ENCODE measurements at places on chromosomes 11 and 22.

DNA sequence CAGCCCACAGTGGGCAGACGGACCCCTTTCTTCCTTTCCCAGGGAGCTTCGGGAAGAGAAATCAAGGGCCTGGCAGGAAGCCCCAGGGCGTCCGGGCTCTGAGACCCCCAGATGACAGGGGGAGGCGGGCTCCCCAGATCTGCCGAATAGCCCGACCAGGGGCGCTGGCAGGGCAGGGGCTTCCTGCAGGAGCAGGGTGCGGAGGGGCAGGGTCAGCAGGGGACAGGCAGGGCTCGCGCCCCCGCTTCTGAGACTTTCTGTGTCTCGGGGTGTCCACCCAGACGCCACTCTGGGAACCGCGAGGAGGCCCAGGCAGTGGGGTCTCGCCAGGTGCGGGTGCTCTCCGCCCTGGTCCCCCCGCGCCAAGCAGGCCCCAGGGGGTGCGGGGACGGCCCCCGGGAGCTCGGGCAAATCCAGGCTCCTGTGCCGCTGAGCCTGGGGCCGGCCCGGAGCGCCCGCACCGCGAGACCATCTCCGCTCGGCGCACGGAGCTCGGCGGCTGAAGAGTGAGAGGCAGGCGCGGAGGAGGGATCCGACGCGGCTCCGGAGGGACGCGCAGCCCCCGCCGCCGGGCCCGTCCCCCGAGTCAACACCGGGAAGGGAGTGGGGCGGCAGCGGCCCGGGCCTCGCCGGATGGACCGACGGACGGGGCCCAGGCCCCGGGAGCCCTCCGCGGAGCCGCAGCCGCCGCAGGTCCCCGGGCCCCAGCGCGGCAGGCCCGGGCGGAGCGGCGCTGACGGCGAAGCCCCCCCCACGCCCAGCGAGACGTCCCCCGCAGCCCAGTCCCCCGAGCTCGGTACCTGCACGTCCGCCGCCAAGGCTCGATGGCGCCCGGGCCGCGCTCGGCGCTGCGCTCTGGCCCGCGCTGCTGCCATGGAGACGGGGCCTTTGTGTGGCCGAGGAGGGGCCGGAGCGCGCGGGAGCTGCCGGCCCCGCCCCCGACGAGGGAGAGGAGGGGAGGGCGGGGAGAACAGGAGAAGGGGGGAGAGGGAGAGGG lies at the start of gene PLXNB2:
PLXNB2 (minus strand) TSS at position 894 of the 997 bp plus-strand sequence. CDS start 17,062 bp downstream, outside the sequence.
- DNase-seq = peak; percentile 83

DNA sequence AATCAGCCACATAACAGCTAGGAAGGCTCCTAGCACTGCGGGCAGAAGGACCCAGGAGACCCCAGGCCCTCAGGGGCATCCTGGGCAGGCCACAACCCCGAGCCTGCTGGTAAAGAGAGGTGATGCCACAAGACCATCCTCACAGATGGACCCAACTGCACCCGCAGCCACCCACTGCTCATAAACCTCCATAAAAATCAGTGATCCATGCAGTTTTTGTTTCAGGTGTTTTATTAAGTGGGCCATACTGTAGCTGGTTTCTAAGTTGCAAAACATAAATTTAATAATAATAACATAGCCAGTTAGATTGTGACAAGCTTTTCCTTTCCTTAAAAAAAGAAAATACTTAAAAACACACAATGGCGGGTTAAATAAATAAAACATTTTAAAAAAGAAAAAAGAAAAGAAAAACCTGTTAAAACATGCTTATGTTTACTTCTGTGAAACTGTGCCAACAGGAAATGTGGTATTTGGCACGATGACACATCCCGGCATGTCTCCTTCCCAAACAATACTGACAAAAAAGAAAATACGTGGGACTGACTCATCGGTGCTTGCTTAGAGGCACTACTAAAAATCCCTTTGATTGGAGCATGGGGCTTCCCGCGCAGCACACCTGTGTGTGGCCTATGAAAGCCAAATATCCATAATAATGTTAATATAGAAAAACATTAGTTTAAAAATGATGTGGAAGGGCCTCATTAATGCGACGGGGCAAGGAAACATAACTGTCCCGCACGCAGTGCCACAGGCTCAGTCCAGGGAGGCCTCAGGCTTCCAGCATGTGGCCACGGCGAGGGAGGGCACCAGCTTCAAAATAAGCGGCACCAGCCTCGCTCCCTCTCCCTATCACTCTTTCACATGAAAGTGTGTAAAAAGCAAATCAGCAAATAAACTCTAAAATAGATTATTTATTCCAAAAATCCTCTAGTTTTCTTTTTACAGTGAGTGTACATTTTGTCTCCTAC lies 47.5 kb upstream of the SCUBE2 start:
- peak; percentile 39 for DNase-seq

GRCh38 chr11:76605338-76606074 lies 65.0 kb downstream of the LRRC32 start:
- peak; percentile 47 for DNase-seq

- no peak for DNase-seq
These were observed 133.8 kb downstream of the SPATA19 start for GRCh38 chr11:133711545-133711944.

DNA sequence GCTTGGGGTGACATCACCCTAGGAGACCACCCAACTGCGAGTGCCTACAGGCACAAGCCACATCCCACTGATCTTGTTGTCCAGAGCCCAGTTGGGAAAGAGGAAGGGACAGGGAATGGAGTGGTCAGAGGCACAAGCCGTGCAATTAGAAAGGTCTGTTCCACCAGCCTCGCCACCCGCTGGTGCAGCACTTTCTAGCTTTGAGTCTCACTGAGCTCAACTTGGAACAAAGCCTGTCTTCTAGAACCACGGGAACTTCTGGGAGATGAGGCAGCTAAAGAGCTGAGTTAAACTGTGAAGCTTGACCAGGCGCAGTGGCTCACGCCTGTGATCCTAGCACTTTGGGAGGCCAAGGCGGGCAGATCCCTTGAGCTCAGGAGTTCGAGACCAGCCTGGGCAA lies 29.3 kb downstream of the TPBGL start:
- DNase-seq = no peak

DNA sequence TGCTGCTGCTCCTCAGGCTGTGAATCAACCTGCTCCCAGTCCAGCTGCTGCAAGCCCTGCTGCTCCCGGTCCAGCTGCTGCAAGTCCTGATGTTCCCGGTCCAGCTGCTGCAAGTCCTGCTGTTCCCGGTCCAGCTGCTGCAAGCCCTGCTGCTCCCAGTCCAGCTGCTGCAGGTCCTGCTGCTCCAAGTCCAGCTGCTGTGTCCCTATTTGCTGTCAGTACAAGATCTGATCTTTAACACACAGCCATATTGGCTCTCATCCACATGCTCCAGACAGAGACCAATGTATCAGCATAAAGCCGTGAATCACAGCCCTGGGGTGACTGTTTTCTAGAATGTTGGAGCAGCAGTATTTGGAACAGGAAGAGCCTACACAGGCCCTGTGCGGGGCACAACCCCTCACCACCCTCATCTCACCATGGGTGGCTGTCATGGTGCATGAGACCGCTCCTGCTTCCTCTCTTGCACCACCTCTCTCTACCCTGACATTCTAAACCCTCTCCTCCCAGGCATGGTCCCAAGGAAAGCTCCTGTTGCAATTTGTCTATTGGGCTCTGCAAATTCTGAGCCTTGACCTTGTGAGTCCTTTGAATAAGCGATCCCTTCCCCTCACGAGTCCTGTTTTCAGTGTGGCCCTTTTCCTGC lies 3.5 kb downstream of the KRTAP5-10 start:
- DNase-seq = peak; percentile 43

GRCh38 chr22:41264408-41264941 lies 21.5 kb downstream of the RANGAP1 start:
- DNase-seq = peak; percentile 68

DNA sequence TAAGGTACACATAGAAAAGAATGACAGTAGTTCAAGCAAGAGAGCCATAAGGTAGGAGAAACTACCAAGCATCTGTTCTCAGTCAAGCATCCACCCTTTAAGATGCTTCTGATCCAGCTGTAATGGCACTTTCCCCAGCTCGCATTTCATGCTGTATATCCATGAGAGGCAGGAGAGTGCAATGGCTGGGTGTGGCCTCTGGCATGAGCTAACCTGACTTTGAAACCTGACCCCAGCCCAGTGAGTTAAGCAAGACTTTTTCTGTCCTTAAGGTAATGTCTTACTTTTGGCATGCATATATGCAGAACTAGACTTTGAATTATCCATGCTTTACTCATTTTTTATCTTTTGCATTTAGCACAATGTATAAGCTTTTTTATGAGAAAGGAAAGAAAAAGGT lies 79.8 kb upstream of the CNTN5 start:
- no peak for DNase-seq

GRCh38 chr22:43823353-43823908 lies 11.3 kb upstream of the EFCAB6 start:
- peak; percentile 11 for DNase-seq

DNA sequence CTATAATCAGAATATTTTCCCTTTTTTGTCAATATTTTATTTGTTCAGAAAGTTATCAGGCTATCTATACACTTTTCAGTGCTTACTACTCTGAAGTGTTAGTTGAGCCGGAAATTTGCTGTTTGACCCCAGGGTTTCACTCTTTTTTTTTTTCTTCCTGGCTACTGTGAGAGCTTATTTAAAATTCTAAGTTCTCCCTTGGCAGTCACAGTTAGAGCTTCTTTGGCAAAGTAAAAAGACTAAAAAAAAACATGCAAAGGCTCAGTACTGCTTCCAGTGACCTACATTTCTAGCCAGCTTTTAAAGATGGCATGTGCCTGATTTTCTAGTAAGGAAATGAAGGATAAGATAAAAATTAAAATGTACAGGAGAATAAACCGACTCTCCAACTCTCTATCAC lies 48.4 kb downstream of the ELP4 start:
- DNase-seq = no peak

DNA sequence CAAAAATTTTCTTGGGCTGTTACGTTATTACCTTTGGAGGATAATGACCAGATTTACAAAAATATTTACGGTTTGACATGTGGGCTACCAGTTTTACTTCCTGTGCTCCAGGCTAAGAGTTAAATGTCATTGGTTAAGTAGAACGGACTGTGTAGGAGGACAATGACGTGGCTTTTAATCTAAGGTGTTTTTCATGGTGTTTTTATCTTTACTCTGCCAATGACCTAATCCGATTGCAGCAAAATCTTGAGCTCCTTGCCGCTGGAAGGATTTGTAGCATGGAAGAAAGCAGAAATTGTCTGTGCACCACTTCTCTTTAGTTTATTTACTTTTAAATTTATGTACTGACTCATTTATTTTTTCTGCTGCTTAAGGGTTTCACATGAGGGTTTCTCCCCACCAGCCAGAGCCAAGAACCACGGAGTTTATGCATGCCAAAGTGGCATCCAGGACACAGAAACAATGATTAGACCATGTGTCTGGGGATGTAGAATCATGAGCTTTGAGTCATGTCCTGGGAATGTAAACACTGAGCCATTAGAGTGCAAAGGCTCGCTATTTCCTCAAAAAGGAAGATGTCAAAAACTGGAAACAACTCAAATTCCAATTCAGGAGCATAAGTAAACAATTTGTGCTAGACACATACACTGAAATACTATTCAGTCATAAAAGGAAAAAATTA lies 1.9 kb upstream of the CARD16 start:
- peak; percentile 17 for DNase-seq

DNA sequence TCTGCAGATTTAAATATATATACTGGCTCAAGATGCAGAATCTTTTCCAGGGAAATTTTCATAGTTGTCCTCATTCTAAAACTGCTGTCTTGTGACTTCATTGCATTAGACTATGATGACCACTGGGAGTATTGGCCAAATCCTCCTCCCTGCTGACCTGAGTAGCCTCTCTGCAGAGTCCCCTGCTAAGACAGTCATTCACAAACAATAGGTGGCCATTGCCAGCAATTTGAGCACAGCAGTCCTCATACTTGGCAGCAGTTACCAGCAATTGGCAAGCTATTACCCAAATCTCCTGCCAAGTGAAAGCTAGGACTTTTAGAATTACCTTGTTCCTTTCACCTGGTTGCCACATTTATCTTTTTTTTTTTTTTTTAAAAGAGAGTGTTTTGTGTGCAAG lies 325.8 kb downstream of the FAT3 start:
- DNase-seq = no peak

DNA sequence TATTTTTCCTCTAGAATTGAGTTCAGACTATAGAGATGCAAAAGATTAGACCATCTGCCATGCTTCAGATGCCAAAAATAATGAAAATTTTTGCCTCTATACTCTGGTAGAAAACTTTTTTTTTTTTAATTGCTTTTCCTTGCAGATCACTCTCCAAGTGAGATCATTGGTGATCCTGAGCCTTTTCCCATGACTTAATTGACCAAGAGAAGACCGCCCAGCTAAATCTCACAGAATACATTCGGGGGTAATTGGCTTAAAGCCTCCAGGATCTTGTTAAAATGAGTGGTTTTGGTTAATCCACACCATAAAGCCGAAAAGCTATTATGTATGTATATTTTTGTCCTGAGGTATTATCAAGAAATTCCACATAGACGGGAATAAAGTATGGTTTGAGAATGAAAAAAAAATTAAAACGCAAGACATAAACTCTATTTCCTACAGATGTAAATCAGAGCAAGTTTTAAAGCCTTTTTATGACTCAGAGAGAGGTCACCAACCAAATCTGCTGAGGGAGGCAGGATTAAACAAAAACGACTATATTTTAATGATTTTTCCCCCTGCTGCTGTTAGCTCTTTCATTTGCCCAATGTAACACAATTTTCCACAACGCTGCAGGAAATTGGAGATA lies 64.0 kb downstream of the PARVA start:
- no peak for DNase-seq

- no peak for DNase-seq
These were observed 23.5 kb downstream of the PITPNB start for GRCh38 chr22:27895600-27895999.

GRCh38 chr22:42581762-42582716 lies 28.3 kb downstream of the SERHL2 start:
- DNase-seq = peak; percentile 87

DNA sequence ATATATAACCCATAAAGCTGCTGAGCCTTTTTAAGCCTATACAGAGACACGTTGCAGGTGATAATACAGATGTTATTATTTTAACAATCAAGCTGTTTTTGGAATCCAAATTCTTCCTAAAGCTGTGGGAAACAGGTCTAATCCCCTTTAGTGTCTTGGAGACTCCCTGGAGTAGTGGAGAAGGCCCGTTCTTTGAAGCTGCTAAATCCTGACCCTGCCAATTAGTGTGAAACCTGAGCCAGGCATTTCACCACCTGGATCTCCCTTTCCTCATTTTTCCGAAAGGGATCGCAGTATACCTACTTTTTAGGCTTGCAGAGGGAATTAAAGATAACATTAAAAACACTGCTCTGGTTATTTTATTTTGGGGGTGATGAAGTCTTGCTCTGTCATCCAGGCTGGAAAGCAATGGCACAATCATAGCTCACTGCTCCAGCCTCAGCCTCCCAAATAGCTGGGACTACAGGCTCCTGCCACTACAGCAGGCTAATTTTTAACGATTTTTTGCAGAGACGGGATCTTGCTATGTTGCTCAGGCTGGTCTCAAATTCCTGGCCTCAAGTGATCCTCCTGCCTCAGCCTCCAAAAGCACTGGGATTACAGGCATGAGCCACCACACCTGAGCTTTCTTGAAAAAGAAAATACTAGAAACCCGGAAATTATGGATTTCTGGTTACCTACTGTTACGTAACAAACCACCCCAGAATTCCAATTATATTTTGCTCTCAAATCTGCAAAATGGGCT lies 1.7 kb upstream of the EIF4ENIF1 start:
- no peak for DNase-seq

All from adrenal gland (tissue), 19 donors.